NCI-H2171 treated with DMSO at 0.1 percent for 48 hours (cell line): ENCODE measurements at places on chromosomes 12 and 14.
A peak's percentile ranks its signal among the peaks of the same experiment; 100 is the strongest.

DNA sequence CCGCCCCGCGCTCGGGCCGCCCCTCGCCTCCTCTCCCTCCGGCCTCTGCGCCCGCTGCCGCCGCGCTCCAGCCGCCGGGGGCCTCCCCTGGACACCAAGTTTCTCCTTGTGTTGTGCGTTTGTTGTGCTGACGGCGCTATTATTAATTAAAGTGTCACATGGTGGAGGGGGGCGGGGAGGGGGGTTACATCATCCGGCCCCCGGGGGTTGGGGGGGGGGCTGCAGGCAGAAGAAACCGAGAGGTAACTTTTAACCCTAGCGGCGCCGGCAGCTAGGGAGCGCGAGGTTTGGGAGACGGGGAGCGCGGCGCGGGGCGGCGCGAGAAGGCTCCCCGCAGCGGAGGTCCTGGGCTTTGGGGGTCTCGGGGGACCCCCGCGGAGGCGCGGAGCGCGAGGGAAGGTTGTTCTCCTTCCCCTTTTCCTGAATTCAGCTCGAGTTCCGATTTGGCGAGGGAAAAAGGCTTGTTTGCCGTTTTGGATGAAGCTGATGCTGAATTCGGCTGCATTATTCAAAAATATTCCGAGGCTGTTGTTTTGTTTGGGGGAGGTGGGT, at the start of gene HRK:
Gene HRK (minus strand): TSS at position 117 of the 552 bp plus-strand sequence. CDS start 134 bp downstream, outside the sequence.
- peak; percentile 45 for DNase-seq

- DNase-seq: no peak
These were observed 37.1 kb upstream of the LMNTD1 start for GRCh38 chr12:25590011-25590721.

GRCh38 chr12:53599579-53599978, 26.6 kb downstream of the ATF7 start:
- no peak for DNase-seq

DNA sequence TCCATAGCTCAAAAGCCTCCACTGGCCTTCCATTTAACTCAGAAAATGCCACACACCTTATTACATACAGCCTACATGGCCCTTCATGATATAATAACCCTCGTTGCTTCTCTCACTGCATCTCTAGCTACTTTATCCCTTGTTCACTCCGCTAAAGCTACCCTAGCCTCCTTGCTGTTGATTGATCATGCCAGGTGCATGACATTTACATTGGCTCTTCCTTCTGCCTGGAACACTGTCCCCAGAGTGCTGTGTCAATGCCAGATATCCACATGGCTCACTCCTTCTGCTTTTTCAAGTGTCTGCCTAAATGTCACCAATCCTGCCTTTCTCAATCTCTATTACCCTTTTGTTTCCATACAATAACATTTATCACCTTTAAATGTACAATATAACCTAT, 58.3 kb downstream of the CAND1 start:
- DNase-seq: peak; percentile 41
